ENCODE measurements at places on chromosomes 7 and 10.

GRCh38 chr10:104067525-104067924 is 18.2 kb downstream of the COL17A1 start:
- DNase-seq: no peak

- DNase-seq: no peak
Observed at GRCh38 chr7:15167912-15168311, 265.4 kb upstream of the DGKB start.

- no peak for DNase-seq
Observed at GRCh38 chr10:11746883-11747539, 4.8 kb downstream of the ECHDC3 start.

- DNase-seq: no peak
Observed at GRCh38 chr10:96992721-96993120, 160.6 kb downstream of the LCOR start.

DNA sequence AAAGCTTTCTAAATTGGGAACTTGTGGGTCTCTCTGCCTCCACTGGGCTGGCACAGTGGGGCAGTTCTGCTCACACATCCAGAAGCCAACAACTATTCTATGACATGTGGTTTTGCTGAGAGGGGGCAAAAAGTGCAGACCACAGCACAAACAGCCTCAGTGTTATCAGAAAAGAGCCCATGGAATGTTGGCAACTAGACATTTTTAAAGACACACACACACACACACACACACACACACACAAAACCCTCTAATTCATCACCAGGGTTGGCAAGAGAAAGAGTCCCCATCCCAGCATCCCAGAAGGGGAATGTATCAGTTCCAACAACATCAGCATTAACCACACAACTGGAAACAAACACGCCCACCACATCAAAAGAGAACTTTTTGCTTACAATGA is 117.1 kb downstream of the FGFR2 start:
- no peak for DNase-seq

DNA sequence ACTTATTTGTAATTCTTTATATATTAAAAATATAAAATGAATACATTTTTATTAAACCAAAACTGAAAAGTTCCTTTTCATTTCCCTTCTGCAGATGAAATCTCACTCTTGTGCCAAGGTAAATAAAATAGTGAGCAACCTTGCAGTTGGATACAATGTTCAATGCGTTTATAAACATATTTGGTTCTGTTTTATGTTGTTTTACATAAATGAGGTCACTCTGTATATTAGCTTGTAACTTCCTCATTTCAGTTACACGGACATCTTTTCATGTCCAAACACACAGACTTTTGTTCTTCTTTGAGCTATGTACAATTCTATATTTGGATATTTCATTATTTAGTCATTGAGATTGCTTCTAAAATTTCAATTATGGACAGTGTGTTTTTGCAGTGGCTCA is 107.7 kb downstream of the BBS9 start:
- no peak for DNase-seq

DNA sequence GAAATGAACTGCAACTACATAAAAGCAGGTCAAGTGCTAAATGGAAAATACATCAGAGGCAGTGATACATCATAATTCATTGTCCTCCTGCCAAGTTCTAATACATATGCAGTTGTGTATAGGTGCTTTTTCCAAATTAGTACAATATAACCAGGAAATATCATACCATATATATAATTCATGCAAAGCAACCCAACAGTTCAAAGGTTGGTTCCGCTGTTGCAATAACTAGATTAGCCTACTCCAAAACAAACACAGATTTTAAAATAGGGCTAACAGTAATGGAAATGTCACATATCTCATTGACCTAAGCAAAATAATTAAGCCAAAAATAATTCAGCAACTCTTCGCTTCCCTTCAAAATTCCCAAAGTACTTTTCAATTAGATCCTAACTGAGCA is 88.9 kb upstream of the NEBL start:
- DNase-seq: no peak

GRCh38 chr7:45985902-45986301 is 64.8 kb upstream of the IGFBP3 start:
- DNase-seq: no peak

All from glomerular endothelial cell (primary cell).